Frontal cortex (tissue), 4 donors: ENCODE measurements at places on chromosomes 4 and X.

DNA sequence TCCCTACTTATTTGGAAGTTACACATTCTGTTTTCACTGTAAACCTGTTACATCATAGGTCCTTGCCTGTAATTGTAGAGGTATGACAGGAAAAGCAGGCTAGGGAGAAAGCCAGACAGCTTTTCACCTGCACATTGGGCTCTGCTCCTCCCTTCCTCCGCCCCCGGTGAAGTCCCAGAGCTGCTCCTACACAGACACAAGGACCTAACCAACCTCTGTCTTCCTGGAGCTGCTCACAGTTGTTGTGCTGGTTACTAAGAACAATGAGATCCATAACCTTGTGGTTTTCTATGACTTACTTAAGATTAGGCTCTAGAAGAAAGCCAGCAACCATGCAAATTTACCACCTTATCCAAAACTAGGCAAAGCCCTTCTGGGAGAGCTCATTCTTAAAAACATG is 40.0 kb downstream of the MOSPD2 start:
- no peak for DNase-seq

- no peak for DNase-seq
Measured at GRCh38 chr4:114603497-114603896, 4.9 kb downstream of the UGT8 start.

DNA sequence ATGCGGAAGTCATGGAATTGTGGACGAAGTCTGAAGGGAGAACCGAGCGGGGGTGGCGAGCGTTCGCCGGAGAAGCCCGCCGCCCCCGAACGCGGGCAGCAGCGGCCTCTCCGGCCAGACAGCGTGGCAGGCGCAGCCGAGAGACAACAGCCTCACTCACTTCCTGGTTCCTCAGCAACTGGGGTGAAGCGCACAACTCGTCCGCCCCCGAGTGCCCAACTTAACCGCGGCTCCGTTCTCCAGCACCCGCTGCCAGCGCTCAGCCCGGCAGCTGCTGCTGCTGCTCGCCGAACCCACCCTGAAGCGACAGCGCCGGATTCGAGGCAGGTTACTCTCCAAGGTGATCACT is 68.0 kb downstream of the NOCT start:
- peak; percentile 73 for DNase-seq

DNA sequence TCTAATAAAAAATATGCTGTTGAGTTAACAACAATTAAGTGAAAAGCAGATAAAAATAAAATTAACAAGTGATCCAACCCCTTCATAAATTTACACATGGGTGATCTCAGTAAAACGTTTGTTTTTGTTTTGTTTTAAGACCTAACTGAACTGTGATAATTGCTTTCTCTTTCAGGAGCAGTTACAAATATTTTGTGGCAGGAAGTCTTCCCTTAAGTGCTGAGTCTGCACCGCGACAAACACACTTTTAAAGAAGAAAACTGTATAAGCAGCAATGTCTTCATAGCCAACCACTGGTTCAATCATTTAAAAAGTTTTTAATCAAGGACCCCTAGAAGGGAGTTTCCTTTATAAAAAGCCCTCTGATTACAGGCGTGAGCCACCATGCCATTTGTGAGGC is 53.7 kb upstream of the NFKB1 start:
- DNase-seq: no peak

DNA sequence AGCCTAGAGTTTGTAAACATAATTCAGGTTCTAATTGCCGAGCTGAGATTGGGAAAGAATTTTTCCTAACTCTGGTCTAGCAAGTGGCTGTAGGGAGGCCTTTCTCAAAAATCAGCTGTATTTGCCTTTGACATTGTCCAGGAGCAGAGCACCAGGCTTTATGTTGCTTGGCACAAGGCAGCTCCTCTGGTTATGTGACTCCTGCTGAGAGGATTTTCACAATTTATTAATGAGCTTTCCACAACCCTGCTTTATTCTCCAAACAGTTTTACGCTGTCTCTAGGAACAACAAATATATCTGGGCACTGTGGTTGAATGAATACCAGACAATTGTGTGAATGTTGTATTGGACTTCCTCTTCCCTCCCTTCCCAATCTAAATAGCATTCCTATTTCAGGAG is 14.9 kb downstream of the LSM6 start:
- no peak for DNase-seq

GRCh38 chr4:144421839-144422565 is 224.0 kb upstream of the HHIP start:
- no peak for DNase-seq

GRCh38 chr4:7787681-7788141 is 151.9 kb downstream of the AFAP1 start:
- no peak for DNase-seq

DNA sequence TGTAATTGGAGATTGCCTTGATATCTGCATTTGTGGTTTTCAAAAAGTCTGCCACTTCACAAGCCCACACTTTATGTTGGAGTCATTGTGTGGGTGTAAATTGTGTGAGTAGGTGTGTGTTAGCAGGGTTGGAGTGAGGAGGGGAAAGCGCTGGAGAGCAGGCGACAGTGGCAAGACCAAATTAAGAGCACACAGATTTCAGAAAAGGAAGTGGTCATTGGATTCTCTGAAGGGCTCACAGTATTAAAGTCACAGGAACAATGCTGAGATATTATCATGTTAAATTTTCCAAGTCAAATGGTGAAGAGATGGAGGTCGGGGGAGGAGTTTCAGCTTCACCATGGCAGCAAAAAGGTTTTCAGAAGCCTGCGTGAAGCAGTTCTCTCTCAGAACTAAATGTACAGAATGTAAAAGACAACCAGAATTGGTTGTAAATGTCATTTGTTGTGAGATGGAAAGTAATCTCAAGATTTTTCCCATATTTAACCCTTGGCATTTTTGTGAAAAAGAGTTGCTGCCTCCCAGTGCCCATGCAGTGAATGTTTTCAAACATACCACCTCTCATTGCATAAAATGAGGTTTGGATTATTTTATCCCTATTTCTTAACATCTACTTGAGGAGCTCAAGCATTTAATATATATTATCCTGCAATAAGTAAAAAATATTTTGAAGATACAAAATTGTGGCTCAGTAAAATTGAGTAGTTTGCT is 265.9 kb downstream of the ZNF674 start:
- DNase-seq: no peak

- DNase-seq: no peak
Measured at GRCh38 chr4:47550899-47551548, 65.9 kb downstream of the ATP10D start.

GRCh38 chr4:142781114-142781513 is 65.0 kb downstream of the INPP4B start:
- DNase-seq: no peak

GRCh38 chrX:154719132-154719675 is 31.7 kb downstream of the GAB3 start:
- no peak for DNase-seq

- no peak for DNase-seq
Measured at GRCh38 chr4:3707423-3708102, 58.6 kb upstream of the ADRA2C start.

GRCh38 chr4:740656-741282 is 35.1 kb downstream of the PCGF3 start:
- no peak for DNase-seq

GRCh38 chr4:156956359-156956758 is 15.2 kb downstream of the PDGFC start:
- DNase-seq: no peak

- no peak for DNase-seq
Measured at GRCh38 chrX:12411831-12412230, 273.6 kb downstream of the FRMPD4 start.

DNA sequence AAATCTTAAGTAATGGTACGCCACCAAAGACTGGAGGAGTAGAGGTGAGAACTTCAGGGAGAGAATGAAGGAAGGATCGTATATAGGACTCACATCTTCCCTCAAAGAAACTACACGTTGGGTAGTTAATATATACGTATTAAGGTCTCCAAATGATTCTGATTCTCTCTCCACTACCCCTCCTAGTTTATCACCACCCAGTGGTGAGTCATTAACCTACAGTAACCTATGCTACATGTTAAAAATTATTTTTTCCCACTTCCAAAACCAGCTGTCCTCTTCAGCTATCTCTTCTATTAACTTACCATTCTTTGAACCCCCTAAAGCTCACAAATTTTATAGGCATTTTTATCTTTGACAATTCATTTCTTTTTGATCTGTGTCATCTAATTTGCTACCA is 69.7 kb downstream of the RPS6KA6 start:
- no peak for DNase-seq

GRCh38 chr4:141465171-141465570 is 171.2 kb upstream of the IL15 start:
- no peak for DNase-seq

- DNase-seq: no peak
Measured at GRCh38 chr4:56307423-56307822, 79.9 kb downstream of the AASDH start.

GRCh38 chr4:75781305-75781704 is 56.9 kb downstream of the USO1 start:
- DNase-seq: no peak

DNA sequence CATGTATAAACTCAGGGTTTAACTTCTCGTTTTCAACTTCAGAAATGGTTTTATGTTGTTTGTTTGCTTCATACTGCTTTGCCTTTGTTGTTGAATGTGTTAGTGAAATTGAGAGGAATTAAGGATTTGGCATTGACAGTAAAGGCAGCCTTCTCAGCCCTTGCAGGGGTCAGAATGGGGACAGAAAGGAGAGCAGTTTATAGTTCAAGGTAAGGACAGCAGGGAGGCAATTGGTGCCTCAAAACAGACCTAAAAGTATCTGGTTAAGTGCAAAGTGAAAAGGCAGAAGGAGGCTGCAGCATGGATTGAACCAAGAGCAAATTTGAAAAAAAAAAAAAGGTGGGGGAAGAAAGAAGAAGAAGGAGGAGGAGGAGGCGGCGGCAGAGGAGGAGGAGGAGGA is 835.0 kb upstream of the ADGRL3 start:
- DNase-seq: no peak

DNA sequence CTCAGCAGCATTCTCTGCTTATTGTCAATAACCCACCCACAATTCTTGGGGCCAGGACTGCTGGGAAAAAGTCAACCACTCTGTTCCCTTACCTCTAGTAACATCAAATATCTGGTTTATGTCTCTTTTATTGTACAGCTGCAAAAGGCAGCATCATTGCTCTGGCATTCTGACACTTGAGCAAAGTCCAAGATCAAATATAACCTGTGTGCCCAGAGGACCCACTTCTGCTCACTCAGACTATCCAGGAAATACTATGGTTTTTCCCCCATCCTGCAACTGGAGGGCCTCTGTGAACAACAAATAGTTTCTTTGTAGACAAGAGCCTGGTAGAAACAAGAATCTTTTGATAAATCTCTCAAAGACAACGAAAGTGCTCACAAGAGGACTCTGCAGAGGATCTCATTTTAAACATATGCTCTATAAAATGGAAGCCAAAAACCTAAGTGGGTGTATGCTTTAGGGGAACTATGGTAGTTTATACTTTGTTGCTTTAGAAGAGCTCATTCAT is 154.7 kb downstream of the RAB28 start:
- DNase-seq: no peak

GRCh38 chr4:84496331-84496705 is 2.8 kb downstream of the NKX6-1 start:
- DNase-seq: no peak

DNA sequence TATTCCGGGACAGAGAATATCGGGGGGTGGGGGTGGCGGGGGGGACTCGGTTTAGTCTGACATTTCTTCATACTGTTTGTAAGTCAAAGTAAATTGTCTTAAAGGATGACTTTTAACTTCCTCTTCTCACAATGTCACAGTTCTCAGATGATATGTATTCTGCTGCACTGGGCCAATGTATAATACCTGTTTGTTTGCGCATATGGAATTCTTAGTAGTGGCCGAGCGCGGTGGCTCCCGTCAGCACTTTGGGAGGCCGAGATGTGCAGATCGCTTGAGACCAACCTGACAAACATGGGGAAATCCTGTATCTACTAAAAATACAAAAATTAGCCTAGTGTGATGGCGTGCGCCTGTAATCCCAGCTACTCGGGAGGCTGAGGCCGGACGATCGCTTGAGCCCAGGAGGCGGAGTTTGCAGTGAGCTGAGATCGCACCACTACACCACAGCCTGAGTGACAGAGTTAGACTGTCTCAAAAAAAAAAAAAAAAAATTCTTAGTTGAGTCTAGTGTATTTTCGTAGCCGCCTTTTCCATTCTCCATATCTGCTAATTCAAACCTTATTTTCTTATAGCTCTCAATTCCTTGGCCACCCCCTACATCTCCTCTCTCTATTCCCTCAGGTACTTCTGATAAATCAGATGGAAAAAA is 851 bp downstream of the POLR2B start:
- no peak for DNase-seq

DNA sequence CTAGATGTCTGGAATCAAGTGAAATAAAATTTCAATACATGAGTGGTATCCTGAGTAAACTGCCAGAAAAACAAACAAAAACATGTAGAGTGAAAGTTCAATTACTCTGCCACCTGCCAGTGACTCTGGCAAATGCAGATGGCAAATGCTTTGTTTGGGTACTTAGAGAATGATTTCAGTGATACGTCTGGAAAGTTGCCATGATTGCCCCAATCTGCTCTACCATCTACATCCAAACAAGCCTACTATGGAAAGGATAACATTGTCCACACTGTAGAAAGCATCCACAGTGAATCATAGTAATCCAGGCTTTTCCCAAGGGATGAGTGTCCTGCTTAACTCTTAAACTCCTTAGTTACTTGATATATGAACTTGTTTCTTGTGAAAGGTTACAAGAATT is 3.4 kb downstream of the SPATA4 start:
- DNase-seq: no peak

GRCh38 chrX:134685668-134686067 is 27.4 kb upstream of the PLAC1 start:
- no peak for DNase-seq

GRCh38 chr4:150578745-150579501 is 3.0 kb upstream of the MAB21L2 start:
- DNase-seq: no peak

DNA sequence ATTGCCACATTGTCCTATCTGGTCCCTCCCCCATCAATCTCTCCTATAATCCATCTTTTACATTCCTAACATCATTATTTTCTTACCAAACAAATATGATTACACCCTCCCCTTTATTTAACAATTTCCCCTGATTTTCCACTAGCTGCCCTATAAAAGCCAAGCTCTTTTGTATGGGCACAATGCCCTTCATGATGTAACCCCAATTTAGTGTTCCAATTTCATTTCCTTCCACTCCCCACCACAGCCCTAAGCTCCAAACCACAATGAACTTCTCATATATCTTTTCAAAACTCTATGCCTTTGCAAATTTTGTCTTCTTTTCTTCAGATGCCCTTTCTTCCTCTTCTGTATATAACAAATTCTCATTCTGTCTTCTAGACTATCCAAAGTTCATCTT is 39.5 kb upstream of the PTPN13 start:
- DNase-seq: no peak

DNA sequence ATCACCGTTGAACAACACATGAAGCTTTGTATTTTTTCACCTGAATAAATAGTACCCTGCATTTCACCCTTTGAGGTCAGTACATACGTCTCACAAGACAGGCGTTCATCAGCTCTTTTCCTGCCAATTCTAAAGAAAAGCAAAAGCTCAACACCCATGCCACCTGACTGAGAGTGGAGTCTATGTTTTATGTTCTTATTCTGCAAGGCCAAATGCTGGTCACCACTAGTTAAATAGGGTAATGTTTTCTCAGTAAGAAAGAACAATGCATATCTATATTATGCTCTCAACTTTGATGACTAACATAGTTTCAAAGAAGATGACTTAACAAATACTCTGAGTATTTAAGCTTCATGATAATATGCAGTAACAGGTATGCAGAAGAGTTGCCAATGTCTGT is 336.3 kb upstream of the BMP3 start:
- DNase-seq: no peak

GRCh38 chr4:46016306-46016705 is 107.5 kb downstream of the GABRG1 start:
- DNase-seq: no peak

GRCh38 chrX:50644496-50644895 is 169.5 kb downstream of the SHROOM4 start:
- DNase-seq: no peak
